ENCODE measurements at places on chromosomes 2 and 18.
A peak's percentile ranks its signal among the peaks of the same experiment; 100 is the strongest.

DNA sequence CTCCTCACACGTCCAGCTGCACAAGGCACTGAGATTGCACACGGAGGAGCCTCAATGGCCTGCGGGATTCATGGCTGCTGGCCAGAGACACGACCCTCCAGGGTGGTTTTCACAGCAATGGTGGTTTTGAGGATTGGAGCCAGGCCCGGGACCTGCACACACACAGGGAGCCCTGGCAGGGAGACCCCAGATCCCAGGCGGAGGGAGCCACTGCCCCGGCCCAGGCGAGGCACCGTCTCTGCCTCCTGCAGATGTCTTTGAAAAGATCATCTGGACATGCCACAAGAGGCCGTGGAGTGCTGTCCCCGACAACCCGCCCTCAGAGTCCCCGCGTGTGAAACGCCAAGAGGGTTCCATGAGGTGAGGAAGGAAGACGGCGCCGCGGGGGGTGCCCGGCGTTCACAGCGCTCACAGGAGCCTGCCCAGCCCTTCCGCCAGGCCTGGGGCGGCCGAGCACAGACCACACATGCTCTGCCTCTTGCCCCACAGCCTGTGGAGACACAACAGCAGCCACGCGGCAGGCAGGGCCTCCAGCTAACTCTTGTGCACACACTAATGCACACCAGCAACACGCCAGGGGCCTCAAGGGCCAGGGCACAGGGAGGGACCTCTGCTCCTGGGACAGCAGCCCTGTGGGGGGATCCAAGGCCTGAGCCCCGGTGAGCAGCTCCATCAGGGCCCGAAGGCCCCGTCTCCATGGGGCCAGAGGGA is 72.8 kb upstream of the CTDP1 start:
- DNase-seq, result no peak

DNA sequence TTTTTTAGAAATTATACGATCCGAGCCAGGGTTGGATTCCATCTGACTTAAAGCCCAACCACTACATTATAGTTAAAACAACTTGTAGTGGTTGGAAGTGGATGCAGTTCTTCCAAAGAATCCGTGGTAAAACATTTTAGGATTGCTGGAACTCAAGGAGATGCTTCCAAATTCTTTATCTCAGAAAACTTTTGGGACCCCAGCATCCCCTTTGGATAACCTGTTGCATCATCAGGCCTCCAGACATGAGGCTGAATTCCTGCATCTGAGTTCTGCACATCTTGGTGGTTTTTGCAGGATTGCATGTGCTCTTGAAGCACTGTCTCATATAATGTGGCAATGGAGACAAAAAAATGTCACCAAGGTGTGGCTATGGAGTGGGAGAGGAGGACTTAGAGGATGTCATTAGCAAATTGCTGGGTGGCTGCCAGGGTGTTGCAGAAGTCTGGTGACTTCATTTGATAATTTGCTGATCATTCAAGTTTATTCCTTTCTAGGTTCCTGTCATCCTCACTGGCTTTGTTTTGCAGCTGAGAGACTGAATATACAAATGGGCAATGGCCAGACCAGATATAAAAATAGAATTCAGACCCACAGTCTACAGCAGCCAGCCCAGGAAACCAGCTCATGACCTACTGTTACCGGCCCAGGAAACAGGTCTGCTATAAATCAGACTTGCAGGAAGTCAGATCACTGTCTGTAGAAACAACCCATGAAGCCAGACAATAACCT is 207.7 kb downstream of the BCL2 start:
- DNase-seq, result peak; percentile 26

DNA sequence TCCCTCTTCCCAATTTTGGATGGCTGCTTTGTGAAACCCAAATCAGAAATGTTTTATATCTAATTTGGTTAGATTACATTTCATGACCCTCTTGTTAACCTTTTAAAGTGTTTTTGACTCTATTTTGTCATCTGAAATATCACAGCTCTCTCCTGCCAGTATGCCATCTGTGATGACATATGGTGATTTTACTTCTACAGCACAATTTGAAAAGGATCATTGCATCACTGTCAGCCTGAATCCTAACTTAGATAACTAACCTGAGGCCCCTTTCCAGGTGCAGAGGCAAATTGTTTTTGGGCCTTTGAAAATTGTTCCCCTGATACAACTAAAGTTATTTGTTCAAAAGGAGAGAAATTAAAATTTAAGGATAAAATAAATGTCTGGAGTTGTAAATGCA is 1023.4 kb upstream of the LRRTM1 start:
- DNase-seq, result no peak

DNA sequence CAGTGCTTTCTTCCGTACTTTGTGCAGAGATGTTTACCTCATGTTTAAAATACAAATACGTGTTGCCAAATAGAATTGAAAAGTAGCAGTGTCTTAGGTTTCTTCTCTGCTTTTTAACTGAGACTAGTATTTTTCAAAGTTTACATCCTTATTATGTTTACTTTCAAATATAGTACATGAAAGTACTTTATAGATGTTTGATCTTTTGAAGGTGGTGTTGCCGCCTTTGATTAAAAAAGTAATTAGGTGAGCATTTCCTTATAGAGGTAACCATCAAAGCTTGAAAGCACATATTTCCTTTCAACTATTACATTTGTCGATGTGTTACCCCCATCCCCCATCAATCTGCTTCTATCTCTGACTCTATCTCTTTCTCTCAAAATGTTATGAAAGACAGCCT is 87.0 kb downstream of the CERS6 start:
- DNase-seq, result no peak

GRCh38 chr18:11906176-11906575 is 1.9 kb downstream of the MPPE1 start:
- no peak for DNase-seq

GRCh38 chr2:232365621-232366321 is 12.8 kb upstream of the ALPP start:
- DNase-seq, result peak; percentile 17

GRCh38 chr2:101175991-101176390 is 24.8 kb upstream of the TBC1D8 start:
- no peak for DNase-seq

DNA sequence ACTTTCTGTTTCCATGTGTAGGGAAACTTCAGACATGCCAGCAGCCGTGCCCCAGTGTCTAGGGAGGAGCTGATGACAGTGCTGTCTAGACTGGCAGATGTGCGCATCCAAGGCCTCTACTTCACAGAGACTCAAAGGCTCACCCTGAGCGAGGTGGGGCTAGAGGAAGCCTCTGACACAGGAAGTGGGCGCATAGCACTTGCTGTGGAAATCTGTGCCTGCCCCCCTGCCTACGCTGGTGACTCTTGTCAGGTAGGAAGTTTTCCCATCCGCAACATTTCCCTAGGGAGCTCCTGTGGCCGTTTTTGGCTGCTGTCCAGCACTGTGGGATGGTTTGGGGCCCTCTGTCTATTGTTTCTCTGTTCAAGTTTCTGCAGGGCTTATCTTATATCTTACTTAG is 143.1 kb upstream of the TTC39C start:
- DNase-seq, result peak; percentile 25

DNA sequence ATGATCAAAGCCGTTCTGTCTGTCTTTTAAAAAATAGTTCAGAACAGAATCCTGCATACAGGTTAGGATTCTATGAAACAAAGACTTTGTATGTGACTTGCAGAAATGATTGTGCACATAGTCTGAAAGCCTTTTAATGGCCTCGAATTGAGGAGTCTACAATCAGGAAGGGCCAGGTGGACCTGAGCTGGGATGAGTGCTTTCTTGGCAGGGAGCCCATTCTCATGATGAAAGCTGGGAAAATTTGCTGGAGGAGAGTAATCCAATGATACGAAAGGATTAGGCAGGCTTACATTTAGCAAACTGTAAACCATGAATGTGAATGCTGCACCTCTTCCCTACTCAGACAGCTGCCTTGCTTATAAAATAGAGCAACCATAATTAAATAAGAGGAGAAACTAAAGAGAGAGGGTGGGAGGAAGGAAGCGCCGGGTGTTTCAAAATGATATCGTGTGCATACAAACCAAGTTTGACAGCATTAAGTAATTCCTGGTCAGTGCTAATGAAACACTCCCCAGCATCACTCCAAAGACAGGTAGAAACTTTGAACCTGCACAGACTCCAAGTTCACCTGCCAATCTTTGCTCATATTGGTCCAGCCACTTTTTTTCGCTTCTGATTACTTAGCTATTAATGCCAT is 23.7 kb upstream of the CXCR4 start:
- no peak for DNase-seq

DNA sequence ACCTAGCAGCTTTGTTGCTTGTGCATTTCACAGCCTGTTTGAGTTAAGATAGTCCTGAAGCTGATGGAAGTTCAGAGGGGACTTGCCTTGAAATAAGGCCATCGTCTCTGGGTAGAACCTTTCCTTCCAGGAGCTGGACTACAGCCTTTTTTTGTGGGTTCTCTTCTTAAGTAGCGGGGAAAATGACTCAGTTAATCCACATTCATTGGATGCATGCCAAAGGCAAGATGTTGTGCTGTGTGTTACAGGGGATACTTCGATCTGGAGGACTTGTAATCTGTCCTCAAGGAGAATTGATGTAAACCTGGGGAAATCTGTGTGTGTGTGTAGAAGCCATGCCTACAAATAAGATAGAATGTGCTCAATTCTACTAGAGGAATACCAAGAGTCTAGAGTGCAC is 46.8 kb downstream of the RPIA start:
- peak; percentile 68 for DNase-seq

DNA sequence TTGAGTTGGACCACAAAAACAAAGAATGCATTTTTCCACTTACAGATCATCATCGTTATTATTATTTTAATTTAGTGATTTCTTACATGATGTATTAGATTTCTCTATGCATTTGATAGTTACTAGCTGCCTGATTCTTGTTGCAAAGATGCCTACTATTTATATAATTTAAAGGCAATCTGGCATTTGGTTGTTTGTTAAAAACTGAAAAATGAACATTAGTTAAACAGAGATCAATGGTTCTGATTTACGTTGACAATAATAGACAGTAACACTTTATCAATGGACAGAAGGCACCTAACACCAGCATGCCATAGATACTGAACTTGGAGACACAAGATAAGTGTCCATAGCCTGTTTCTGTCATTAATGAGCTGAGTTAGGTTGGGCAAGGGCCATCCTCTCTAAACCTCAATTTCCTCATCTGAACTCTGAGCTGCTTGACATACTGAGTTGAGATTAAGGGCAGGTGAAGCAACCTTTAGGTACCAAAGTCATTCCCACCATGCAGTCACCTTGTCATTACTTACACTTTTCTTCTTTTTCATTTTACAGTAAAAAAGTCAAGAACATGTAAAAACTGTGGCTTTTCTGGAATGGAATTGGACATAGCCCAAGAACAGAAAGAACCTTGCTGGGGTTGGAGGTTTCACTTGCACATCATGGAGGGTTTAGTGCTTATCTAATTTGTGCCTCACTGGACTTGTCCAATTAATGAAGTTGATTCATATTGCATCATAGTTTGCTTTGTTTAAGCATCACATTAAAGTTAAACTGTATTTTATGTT is 3.1 kb downstream of the CCL20 start:
- peak; percentile 43 for DNase-seq

GRCh38 chr2:46350029-46350689 is 53.0 kb downstream of the EPAS1 start:
- DNase-seq, result no peak

- peak; percentile 8 for DNase-seq
Observed at GRCh38 chr2:84832772-84833461, 48.0 kb downstream of the TRABD2A start.

DNA sequence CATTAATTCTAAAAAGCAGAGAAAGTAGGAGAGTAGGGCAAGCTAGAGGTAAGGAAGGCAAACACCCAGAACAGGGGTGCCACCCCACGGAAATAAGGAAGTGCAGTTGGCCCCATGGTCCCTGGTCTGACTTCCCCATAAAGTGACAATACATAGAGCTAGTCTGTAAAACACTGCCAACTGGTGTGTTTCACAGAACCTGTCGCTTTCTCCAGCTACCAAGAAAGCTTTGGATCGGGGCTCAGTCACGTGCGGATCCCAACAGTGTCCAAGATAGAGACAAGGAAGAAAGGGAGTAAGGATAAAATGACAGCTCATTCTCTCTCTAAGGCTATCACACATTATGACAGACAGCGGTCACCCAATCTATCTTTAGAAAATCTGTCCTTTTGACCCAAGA is 36.4 kb downstream of the TBC1D8 start:
- DNase-seq, result no peak

GRCh38 chr2:207933396-207934065 is 91.8 kb downstream of the PLEKHM3 start:
- DNase-seq, result no peak

- DNase-seq, result peak; percentile 32
Observed at GRCh38 chr2:197137231-197137630, 173.3 kb downstream of the ANKRD44 start.

- DNase-seq, result no peak
Observed at GRCh38 chr2:66442516-66443185, 7.7 kb downstream of the MEIS1 start.

- DNase-seq, result no peak
Observed at GRCh38 chr2:47196046-47196445, 40.9 kb upstream of the STPG4 start.

DNA sequence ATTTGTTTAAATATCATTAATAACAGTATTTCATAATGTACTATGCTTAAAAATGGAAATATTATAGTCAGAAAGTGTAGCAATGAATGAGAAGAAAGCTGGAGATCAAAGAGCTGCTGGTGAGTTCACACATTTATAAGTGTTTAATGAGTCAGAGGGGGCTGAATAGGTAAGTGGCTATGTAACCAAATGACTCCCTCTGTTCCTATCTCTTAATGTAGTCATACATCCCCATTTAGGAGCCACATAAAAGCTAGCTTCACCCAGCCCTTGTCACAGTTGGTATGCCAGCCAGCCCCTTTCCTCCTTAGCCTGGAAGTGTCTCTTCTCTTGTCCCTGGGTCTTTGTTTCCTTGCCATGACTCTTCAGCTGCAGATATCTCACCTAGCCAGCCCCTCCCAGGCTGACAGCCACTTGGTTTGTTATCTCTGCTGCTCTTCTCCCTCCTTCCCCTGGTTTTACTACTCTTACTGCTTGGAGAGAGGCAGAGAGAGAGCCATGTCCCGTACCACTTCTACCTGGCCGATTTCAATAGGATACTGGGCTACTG is 438.6 kb upstream of the HNMT start:
- no peak for DNase-seq

DNA sequence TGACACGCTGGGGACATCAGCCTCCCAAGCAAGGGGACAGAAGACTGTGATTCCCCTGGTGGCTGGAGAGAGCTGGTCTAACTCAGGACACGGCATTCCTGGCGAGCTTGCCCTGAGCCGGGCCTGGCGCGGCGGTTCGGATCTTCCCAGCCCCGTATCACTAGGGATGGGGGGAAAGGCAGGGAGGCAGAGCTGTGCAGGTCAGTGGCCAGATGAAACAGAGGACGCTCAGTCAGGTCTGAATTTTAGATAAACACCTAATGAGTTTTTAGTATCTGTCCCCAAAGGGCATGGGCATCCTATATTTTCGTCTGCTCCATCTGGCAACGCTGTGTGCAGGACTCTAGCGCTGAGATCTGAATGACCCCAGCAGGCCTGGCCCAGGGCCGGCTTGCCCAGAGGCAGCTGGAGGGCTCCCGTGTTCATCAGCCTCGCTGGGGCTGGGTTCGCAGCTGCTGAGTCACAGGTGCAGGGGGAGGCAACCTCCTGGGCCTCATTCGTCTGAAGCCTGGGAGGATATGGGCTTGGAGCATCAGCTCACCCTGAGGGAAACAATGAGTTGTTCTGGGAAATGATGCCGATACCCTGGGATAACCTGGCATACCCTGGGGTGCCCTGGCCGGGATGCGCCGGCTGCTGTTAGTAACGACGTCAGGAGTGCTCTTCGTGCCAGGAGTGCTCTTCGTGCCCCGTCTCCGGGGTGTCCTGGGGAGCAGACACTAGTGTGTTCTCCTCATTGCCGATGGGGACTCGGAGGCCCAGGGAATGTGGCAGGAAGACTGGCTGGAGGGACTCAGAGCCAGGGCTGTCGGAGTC is 48.1 kb upstream of the HPCAL1 start:
- DNase-seq, result no peak
